ENCODE measurements at places on chromosomes 3 and 15.

DNA sequence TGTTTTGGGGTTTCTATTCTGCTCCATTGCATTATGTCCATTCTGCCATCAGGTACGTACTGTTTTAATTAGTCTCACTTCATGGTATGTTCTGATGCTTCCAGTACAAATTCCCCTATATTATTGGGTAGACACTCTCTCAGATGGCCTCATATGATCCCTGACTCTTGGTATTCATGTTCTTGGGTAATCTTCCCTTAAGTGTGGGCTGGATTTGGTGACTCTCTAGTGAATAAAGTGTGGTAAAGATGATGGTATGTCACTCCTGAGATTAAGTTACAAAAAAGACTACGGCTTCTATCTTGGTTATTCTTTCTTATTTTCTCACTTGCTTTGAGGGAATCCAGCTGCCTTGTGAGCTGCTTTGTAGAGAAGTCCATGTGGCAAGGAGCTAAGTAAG is 89.6 kb upstream of the TBC1D5 start:
- DNase-seq = no peak

DNA sequence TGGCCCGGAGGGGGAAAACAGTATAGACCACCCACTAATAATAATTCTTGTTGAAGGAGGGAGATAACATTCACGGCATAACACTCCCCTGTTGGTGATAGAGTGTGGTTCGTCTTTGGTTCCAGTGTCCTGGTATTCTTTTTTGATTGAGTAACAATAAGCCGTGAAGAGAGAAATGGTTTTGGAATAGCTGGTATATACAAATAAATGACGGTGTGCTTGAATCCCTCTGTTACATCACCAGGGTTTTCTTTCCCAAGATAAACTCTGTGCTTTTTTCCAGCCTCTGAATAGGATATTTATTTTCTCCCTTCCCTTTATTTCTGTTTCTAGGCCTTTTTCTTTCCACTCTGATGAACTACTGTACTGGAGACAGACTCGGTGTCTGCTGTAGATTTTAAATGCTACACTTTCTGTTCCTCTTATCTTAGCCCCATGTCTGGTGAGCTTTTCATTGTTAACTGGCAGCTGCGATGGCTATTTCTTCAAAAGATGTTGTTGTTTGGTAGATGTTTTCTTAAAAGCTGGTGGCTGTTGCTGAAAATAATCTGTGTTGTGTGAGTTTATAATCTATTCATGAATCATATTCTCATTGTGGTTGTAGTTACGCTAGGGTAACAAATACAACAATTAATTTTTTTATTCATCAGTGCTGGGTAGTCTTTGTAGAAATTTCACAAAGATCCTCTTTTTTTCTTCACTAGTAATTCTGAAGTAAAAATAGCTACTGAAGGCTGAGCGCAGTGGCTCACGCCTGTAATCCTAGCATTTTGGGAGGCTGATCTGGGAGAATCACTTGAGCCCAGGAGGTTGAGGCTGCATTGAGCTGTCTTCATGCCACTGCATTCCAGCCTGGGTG is 15.5 kb upstream of the SCAANT1 start:
- DNase-seq = no peak

DNA sequence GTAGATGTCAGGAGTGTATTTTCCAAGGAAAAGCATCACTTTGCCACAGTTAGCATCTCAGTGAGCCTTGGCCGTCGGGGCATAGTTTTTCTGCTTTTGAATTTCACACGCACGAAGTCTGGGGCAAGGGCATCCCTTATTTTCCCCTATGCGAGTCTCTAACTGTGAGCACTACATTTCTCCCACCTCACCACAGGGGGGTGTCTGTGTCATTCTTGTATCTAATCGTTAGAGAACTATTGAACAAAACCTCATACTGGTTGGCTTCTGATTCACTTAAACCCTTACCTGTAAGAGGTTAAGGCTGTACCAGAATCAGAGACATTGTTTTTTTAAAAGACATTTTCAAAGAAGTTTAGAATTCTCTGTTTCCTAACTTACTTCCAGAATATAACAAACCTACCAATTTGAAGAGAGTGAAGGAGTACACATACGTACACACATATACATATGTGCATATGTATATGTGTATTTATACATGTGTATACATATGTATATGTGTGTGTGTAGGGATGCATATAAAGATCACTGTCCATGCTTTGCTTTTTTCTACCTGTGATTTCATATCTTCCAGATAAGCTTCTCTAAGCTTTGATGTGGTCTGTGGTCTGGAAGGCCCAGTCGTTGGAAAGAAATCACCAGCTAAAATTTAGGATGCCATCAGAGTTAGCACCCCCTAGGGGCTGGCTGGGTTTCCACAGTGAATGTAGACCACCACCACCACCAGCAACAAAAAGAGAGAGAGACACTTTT is 49.4 kb downstream of the MYZAP start:
- no peak for DNase-seq

DNA sequence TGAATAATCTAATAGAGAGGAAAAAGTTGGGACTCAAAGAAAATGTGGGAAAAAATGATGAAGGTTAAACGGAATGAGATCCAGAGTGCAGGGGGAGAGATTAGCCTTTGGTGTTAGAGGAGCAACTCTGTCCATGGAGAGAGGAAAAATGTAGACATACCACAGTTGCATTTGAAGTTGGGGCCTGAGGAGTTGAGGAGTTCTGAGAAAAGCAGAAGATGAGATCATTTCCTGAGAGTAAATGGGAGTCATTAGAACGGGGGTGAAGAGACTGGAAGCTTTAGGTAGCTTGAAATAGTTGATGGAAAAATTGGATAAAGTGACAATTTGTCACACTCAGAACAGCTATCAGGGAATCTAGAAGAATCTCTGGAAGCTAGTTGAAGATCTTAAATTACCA is 7.3 kb downstream of the CCR5AS start:
- DNase-seq = no peak

GRCh38 chr15:52527911-52528563 is 643 bp downstream of the MYO5A start:
- no peak for DNase-seq

DNA sequence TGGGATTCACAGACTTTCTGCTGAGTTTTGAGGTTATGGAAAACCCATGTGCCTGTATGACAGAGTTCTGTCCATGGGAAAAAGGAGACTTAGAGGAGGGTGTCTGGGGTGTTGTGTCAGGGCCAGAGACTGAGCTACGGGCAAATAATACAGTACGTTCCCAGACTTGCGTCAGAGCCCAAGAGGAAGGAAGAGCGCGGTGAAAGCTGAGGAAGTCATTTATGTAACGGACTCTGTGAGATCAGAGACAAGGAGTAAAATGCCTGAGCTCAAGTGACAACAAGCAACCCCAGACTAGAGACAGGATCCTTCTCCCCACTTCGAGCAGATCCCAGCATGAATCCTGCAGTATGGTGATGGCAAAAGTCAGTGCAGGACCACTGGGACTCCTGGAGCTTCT is 368.6 kb upstream of the MCTP2 start:
- no peak for DNase-seq

DNA sequence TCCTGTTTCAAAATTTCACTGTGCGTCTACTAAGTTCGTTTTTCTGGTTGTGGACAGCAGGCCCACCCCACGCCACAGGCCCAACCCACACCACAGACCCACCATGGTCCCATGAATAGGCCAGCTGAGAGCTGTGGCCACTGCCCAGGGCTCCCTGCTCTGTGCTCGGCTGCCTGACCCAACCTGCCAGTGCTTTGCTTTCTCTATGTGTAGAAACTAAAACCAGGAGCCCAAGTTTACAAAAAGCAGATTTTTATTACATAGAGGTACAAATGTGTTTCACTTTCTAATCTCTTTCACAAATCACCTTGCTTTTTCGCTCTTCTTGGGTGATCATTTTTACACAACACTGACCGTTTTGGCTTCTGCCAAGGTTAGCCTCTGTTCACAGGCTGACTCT is 69.1 kb downstream of the HERC2 start:
- no peak for DNase-seq

GRCh38 chr15:54197995-54198394 is 219.8 kb downstream of the UNC13C start:
- no peak for DNase-seq

DNA sequence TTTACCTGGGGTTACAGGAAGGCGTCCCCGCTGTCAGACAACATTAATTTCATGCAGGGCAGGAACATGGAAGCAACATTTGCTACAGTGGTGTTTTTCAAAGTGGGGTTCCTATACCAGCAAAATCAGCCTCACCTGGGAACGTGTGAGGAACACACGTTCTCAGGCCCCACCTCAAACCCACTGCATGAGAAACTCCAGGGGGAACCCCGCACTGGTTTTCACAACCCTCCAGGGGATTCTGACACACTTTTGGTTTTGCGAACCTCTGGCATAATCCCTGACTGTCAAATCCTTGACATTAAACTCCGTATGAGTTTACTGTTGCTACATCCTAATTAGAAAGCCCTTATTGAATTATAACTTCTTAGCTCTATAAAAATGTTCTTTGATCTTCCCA is 127.7 kb downstream of the LRRK1 start:
- DNase-seq = no peak

GRCh38 chr15:66707310-66708082 is 5.5 kb downstream of the SMAD6 start:
- DNase-seq = peak; percentile 34

DNA sequence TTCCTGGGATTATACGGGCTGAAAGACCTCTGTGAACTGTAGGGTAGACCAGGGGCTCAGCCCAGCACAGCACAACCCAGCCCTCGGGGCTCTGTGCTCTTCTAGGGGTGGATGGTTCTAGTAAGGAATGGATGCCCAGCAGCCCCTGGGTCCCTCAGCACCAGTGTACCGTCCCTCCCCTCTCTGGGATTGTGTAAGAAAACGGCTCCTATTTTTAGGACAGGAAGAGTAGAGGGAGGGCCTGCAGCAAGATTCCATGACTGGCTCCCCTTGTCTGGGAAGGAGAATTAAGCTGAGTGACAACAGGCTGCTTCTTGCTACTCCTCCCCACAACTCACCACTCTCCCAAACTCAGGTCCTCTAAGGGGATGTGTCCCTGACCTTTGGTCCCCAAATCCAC is 270.8 kb upstream of the TOPAZ1 start:
- no peak for DNase-seq

DNA sequence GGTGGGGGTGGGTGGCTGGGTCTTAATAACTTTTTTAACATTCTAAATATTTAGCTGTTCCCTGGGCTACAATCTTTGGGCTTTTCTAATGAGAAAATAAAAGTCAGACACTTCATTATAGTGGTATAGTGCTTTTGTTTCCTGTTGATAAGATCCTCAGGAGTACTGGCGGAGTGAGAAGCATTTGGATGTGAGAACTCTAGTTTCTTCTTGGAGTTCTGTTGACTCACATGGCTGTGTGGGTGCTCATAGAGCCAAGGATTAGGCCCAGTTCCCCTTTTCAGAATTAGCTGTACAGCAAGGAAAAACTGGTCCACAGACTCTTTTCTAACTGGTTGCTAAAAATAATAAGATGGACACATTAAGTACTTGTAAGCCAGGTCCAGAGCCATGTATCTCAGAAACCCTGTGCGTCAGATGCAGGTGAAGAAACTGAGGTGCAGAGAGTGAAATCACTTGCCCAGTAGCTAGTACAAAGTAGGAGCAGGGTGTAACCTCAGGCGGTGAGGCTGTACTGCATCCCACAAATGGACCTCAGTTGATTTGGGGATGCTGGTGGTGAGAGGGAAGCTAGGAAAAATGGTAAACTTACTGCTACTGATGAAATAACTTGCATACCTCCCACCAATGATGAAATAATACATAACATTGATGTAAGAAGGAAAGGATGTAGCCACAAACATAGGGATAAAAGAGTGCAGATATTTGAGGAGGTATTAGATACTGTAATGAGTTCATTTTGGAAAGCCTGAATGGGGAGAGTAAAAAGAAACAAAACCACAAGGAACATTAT is 2.3 kb downstream of the ITPR1 start:
- DNase-seq = no peak

DNA sequence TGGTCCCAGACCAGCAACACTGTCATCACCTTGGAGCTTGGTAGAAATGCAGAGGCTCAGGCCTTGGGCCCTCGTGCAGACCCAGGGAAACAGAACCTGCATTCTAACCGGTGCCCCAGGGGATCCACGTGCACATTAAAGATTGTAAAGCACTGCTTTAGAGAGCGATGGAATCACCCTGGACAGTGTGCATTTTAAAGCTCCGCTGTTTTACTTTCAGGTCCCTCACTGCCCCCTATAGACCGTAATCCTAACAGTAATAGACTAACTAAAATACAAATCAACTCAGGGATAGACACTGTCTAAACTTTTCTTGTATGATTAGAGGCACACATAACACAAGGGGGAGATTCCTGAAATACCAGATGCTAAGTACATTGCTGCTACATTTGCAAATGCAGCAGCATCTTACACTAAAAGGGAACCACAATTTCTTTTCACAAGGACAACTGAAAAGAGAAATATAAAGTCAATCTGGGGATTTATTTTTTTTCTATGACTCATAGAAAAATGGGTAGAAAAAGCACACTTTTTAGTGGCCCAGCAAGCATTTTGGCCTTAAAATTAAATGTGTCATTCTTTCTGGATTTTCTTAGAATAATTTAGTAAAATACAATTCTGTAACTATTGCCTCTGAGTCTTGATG is 10.5 kb upstream of the SH3GL3 start:
- no peak for DNase-seq

DNA sequence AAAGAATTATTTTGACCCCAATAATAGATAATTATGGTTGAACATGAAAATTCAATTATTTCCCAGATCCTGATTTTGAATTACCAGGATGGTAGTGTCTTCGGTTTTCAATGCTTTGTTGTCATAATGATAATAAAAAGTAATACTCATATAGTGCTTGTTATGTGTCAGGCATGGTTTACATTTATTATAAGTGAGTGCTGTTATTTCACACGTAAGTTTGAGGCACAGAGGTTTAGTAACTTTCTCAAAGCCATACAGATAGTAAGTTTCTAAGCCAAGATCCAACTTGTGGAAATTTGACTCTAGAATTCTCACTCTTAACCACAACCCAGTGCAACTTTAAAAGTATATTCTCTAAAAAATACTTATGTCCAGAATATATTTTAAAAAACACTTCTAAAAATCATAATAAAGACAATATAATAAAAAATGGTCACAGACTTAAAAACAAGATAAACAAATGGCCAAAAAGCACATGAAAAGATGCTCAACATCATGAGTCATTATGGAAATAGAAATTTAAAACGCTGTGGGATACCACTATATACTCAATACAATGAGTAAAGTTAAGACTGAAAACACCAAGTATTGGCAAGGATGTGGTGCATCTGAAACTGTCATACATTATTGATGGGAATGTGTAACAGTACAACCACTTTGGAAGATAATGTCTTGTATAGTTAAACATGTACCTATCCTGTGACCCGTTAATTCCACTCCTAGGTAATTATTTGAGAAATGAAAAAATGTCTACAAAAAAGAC is 45.2 kb downstream of the SPRED1 start:
- DNase-seq = no peak

DNA sequence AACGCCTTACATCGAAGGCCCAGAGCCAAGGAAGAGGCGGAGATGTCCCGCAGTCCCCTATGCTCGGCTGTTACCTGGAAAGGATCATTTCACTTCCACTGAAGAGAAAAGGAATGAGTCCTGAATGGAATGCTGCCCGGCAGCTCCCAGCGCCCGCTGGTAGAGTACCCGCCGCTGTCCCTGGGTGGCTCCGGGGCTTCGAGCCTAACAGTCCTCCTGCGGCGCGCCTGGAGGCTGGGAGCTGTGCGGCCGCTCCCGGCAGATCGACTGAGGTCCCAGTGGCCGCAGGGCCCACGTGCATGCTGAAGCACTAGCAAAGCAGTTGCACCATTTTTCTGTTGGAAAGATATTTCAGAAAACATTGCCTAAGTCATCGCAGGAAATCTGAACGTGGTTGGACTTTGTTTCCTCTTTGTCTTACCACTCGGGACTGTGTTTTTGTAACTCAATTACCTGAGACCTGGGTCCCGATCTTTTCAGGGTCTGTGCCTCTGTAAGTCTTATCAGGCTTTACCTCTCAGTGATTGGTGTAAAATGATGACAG is 984 bp downstream of the RNU6-1 start:
- DNase-seq = no peak
